Common myeloid progenitor, CD34-positive (primary cell): ENCODE measurements at places on chromosomes 16 and 17.

DNA sequence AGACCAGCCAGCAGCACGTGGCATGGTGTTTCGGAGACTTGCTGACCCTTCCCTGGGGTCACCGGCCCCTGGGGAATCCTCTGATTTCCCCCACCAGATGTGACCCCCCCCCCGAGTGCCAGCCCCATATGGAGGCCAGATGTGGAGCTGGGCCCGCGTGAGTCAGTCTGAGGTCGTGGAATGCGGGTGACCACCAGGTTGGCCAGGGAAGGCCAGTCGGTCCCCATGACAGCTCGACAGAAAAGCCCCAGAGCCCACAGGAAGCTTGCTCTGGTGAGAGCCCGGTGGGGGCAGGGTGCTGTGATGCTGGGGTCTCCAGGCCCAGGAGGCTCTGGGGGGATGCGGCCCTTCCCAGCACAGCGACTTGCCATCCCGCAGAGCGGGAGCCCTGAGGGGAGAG, 209.0 kb downstream of the NTN1 start:
- DNase-seq, result no peak

DNA sequence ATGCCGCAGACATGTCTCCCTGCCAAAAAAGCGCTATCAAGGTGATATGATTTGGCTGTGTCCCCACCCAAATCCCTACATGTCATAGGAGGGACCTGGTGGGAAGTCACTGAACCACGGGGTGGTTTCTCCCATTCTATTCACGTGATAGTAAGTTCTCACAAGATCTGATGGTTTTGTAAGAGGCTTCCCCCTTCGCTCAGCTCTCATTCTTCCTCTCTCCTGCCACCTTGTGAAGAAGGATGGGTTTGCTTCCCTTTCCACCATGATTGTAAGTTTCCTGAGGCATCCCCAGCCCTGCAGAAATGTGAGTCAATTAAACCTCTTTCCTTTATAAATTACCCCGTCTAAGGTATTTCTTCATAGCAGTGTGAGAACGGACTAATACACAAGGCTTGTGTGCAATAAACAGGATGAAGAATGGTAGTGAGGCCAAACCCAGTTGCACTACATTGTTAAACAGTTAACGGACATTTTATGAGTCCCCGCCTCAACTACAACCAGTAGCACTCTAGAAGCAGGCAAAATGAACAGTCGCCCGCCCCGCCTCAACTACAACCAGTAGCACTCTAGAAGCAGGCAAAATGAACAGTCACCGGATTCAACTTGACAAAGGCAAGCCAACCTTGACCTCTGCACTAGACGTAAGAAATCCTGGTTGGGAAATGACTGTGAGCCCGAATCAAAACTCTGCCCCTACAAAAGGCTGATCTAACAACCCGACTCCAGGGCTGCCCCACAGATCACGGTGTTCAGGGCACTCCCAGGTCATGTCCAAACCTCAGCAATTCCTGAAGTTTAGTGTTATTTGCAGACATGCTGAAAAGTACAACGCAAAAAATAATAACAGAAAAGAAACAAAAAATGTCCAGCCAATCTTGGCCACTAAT, 26.3 kb downstream of the VPS53 start:
- peak; percentile 76 for DNase-seq

GRCh38 chr17:39659279-39660010, 5.7 kb upstream of the TCAP start:
- peak; percentile 83 for DNase-seq

GRCh38 chr17:77459018-77459755, 318.4 kb downstream of the SEC14L1 start:
- no peak for DNase-seq

DNA sequence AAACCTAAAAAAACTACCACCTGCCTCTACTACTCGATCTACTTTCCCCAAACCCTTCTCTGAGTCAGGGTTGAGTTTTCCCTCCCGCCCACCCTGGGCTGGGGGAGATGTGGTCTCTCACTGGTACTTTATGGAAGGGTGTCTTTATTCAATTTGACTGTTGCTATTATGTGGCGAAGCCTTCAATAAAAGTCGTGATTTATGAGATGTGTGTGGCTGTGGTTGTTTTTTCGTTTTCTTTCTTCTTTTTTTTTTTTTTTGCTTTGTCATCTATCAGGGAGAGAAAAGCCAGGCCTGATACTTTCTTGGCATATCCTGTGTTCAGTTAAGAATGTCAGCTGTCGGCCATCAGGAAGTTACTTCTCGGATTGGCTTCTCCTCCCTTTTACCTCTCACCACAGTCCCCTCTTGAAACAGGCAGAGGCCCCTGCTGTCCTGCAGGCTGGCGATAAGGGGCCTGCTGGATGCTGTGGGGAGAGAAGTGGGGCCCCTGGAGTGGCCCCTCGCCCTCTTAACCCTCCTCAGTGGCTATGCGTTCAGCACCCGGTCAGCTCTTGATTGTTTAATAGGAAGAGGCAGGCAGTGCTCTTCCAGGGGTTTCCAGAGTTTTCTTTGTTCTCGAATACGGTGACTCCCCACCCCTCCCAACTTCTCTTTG, 123.0 kb downstream of the MSI2 start:
- peak; percentile 87 for DNase-seq

DNA sequence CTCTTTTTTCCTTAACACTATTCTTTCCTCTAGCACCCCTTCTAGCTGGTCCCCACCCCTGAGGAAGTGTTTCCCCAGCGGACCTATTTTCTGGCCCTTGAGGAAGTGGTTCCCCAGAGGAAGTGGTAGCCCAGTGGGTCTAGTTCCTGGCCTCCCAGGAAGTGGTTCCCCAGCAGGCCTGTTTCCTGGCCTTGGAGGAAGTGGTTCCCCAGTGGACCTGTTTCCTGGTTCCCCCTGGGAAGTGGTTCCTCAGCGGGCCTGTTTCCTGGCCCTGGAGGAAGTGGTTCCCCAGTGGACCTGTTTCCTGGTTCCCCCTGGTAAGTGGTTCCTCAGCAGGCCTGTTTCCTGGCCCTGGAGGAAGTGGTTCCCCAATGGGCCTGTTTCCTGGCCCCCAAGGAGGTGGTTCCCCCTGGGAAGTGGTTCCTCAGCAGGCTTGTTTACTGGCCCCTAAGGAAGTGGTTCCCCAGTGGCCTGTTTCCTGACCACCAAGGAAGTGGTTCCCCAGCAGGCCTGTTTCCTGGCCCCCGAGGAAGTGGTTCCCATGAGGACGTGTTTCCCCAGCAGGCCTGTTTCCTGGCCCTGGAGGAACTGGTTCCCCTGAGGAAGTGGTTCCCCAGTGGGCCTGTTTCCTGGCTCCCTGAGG, 58.3 kb downstream of the NTN1 start:
- peak; percentile 4 for DNase-seq

DNA sequence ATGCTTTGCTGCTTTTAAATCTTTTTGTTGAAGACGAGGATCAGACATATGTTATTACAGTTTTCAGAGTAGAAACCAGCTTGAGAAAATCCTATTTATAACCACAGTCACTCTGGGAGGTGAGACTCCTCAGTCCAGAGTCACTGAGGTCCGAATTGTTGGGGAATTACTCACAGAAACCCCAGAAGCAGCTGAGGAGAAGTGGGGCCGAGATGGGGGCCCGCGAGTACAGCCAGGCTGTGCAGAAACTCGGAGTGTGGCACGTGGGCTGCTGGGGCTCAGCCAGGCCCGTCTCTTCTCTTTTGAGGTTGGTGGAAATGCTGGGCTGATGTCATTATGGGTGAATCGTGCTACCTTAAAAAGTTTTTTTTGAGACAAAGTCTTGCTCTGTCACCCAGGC, 14.4 kb upstream of the GNG13 start:
- no peak for DNase-seq

DNA sequence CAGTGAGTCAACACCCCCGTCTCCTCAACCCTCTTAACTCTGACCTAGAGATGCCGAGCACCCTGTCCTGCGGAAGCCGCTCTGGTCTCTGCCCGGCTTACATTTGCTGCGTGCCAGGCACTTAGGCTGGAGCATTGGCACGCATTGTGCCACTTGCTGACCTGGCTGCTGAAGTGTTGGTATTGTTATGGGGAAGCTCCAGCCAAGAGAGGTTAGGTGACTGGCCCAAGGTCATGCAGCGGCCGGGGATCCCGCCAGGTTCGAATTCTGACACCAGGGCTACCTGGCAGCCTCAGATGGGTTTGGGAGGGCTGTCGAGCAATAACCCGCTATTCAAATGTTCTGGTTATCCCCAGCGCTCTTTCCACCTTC, 5.0 kb upstream of the HSD17B1 start:
- DNase-seq, result no peak

- peak; percentile 65 for DNase-seq
Observed at GRCh38 chr17:64572682-64573154, 65.9 kb downstream of the CEP95 start.
